Mesenteric fat pad (tissue), 1 donor: ENCODE measurements at places on chromosomes 2 and 18. TPM values are rescaled to one million over a fixed set of nuclear protein-coding genes. Genes with fewer than 3 reads are reported as not detected.

DNA sequence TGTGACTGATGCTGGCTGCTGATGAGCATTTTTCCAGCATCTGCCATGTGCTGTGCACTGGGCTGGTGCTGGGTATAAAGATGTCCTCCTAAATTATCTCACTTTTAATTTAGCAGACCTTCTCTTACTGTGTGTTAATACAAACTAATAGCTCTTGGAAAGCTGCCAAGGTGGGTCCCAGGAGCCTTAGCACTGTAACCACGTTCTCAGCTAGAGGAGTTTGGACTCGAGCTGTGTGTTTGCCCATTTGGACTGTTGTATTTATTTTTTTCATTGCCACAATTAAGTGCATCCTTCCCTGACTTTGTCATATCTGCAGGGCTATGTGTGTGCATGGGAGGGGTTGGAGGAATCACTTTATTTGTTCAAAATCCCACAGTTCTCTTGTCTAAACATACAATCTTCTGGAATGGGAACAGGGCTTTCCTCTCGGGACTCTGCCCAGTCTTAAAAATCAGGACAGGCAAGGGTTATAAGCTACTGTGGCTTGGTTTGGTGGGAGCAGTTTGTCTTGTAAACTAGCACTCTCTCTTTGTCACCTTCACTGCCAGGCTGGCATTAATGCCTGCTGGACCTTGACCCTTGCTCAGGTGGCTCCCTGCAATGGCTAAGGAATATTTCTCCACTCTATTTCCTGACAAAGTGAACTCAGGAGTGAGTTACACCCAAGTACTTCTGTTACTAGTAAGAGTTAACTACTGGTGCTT is 129.7 kb upstream of the MGAT5 start:
- no peak for DNase-seq

DNA sequence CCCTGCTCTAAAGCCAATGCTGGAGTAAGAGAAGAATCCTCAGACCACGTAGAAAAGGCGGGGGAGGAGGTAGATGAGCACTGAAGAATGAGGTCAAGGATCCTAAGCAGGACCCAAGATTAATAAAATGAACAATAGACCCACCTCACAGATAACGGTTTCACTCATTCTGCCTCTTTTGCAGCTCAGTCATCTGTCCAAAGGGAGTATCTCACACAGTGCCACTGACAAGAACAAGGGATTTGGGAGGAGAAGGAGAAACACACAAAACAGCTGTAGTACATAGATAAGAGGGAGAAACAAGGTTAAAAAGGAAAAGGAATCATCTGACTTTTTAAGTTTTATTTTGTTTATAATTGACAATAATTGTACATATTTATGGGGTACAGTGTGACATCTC is 30.9 kb upstream of the SULT1C4 start:
- no peak for DNase-seq

GRCh38 chr18:52723550-52723970 is 383.6 kb downstream of the DCC start:
- DNase-seq, result no peak

GRCh38 chr2:236579048-236579745 is 9.6 kb downstream of the ACKR3 start:
- DNase-seq, result no peak

GRCh38 chr2:24682304-24682703 is 110.9 kb downstream of the PTRHD1 start:
- DNase-seq, result no peak

- DNase-seq, result no peak
Measured at GRCh38 chr18:79899609-79900445, 51.6 kb downstream of the SLC66A2 start.

- DNase-seq, result peak; percentile 92
Measured at GRCh38 chr2:241844066-241844728, 14.5 kb downstream of the PDCD1 start.

- no peak for DNase-seq
Measured at GRCh38 chr2:215915441-215915840, 97.9 kb downstream of the MREG start.

GRCh38 chr2:173087793-173088496 is 12.3 kb downstream of the MAP3K20 start:
- no peak for DNase-seq

DNA sequence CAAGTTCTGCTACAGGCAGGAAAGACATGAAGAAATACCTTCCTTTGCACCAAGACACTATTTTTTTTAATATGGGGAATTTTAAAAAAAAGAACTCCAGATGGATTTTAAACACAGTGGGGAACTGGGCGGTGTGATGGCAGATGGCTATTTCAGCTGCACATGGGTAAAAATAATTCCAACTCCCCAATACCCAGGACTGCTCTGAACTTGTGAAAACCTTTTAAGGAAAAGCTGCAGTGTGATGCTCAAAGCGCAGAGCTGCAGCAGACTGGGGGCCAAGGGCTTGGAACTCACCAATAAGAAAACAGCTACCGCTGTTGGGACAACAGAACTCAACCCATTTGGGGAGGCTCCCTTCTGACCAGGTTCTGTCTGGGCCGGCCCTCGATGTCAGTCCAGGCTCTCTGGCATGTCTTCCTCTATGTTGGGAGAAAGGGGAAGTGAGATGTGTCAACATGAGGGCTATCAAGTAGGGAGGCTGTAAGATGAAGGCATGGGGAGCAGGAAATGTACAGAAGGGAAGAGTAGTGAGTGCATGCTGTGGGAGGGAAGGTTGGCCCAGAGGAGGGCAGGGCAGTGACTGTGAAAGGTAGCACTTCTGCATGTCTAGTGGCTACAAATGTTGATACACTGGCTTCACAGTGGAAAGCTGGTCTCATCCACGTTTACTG is 64.0 kb upstream of the SLC14A2 start:
- no peak for DNase-seq

DNA sequence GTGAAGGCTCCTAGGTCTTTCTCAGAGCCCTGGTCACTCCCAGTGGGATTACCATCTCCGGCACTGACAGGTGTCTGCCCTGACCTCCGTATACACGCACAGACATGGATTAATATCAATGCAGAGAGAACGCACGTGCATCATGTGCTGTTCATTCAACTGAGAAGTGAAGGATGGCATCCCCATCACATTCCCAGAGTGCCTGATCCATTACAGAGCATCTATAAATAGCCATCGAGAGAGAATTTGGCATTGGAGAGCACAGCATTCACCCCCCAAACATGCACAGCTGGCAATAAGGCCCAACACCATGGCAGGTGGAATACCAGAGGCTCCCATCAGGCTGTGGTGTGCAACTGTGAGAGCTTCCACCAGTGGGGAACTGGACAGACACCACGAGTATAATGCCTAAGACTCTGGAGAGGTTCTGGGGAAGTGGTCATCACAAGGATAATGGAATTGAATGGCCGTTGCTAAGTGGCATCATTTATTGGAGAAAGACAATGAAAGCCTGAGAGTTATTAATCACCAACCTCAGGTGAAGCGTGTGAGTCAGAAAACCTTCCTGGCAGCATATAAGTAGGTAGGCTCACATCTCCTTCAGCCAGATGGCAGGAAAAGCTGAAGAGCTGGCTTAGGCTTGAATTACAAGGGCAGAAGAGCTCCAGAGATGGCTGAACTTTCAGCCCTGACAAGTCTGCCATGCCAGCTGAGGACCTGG is 244.5 kb upstream of the ID2 start:
- no peak for DNase-seq

- DNase-seq, result no peak
Measured at GRCh38 chr2:199282309-199282708, 175.4 kb downstream of the SATB2 start.

- DNase-seq, result no peak
Measured at GRCh38 chr2:73925033-73925704, 1.5 kb upstream of the DGUOK start.

- no peak for DNase-seq
Measured at GRCh38 chr2:15734674-15735483, 143.2 kb downstream of the DDX1 start.

GRCh38 chr2:99926986-99927385 is 215.4 kb downstream of the AFF3 start:
- no peak for DNase-seq

DNA sequence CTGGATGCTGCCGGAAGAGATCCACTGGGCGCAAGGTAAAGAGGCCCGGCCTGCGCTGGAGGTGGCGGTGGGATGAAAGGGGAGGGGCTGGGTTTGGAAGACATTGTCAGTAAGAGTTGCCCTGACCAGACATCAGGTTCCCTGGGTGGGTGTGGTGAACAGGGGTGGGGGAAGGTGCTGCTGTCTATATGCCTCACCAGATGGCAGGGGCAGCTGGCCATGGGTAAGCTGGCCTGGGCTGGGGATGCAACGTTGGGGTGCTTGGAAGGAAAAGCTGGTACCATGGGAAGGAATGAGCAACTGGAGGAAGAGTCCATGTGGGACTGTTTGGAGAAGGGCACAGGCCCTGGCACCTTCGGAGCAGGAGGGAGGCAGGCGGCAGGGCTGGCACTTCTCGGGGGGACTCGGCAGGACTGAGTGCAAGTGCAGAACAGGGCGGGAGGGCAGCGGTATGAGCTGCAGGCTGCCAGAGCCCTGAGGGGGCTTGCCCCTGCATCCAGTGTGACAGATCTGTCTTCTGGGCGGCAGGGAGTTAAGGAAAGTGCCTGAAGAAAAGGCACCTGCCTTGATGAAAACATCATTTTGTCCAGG is 146.4 kb downstream of the DYSF start:
- DNase-seq, result no peak

DNA sequence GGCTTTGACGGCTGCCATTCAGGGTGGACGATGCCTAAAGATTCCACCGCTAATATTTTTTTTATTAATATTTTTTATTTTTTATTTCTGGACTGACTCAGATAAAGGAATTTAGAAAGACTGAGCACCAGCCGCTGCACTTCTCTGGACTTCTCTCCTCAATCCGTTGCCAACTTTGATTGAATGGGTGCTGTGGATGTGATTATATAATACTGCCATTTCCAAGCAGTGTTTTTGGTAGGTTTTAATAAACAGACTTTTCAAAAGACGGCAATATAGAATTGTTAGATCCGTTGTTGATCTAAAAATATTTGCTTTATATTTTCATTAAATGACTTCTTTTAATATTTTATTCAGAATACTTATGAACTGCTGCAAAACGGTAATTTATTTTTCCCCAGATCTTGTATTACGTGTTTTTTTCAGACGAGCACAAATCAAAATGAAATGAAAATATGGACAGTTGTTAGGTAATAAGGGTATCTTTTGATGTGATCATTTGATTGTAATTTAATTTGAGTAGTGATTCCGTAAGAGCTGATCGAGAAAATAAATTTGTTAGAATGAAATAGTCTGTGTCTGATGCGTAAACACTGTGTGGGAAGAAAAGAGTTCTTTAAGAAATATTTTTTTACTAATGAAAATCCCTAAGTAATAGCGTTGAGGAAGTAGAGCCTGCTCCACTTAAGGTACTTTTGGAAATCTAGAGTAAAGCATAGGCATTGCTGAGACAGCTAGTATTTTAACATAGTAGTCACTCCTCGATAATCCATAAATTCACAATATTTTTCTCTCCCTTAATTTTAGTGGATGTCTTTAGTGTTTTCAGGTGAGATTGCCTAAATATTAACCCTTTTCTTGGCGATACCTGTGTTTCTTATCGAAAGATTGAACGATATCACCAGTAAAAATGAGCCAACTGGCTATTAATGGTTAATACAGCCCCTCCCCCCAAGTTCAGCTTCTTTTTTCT is 4.4 kb downstream of the POU3F3 start:
- DNase-seq, result no peak

- DNase-seq, result no peak
Measured at GRCh38 chr18:34942975-34943374, 98.2 kb upstream of the MAPRE2 start.

GRCh38 chr2:229492034-229492433 is 220.9 kb upstream of the PID1 start:
- no peak for DNase-seq

DNA sequence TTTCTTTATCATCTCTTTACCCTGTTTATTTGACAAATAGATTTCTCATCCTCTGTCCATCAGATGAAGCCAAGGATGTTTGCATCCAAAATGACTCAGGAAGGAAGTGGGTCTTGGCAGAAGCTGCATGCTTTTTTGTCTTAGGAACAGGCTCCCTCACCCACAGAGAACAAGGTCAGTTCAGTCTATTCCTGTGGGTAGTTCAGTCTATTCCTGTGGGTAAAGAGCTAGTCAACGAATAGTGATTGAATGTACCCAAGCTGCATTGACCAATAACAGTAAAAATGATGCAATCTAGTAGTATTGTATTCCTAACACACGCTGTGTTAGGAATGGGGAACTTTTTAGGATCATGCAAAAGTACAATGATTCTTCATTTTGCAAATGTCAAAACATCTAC is 290.8 kb upstream of the TANK start:
- no peak for DNase-seq

- no peak for DNase-seq
Measured at GRCh38 chr2:235011607-235011928, 59.8 kb downstream of the SH3BP4 start.

- no peak for DNase-seq
Measured at GRCh38 chr2:178882666-178883440, 75.6 kb upstream of the TTN start.

- no peak for DNase-seq
Measured at GRCh38 chr18:64693766-64694165, 544.9 kb upstream of the LINC00305 start.

- no peak for DNase-seq
Measured at GRCh38 chr18:54710074-54710899, 118.0 kb upstream of the RAB27B start.

GRCh38 chr2:67295851-67296250 is 101.3 kb upstream of the ETAA1 start:
- no peak for DNase-seq

DNA sequence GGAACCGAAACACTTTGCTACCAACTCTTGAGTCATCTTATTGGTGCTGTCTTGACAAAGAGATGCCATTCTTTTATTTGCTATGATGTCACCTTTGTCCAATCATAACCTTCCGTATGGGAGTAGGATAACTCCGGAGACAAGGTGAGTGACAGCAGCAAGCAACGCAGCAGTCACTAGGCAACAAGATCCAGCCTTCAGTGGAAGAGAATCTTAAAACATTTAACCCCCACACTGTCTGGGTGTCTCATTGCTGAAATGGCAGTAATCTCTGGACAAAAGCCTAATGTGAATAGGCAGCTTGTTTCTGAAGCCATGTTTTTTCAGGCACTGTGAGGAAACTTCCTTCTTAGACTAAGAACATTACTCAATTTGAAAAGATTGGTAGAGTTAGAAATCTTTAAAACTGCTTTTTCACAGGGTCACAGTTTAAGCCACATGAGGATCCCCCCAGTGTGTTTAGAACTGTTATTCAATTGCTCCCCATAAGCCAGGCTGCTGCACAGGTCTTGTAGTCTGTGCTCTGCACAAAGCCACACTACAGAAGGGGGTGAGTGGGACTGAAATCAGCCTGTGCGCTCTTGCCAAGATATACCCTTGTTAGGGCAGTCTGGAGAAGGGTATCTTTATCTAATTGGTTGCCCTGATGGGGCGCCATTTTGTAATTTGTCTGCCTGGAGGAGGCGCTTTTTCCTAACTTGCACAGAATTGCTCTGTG is 131.5 kb upstream of the STON1 start:
- DNase-seq, result no peak

The NR4A2 gene
- 67.7 TPM for total RNA-seq

The HADHB gene
- total RNA-seq, result 224 TPM

The NUP35 gene
- total RNA-seq, result 12.6 TPM

The GPR35 gene
- 1.9 TPM for total RNA-seq

The ST8SIA3 gene
- not detected for total RNA-seq
